ENCODE measurements at places on chromosomes 5 and 9. TPM values are rescaled to one million over a fixed set of nuclear protein-coding genes. Genes with fewer than 3 reads are reported as not detected.

Gene ANKDD1B
- not detected for total RNA-seq

Gene WASHC1
- total RNA-seq: 20.8 TPM

Gene GARNL3
- total RNA-seq: 3.9 TPM

Gene SERINC5
- total RNA-seq: 48.0 TPM

Gene DNAJB5
- 11.5 TPM for total RNA-seq

Gene GFI1B
- total RNA-seq: not detected

Gene CKMT2
- not detected for total RNA-seq

- no peak for DNase-seq
- H3K36me3 ChIP-seq: no peaks in the 10 kb centered on the region
- H3K27ac ChIP-seq: no peak overlapping the region
- no peak overlapping the region for H3K4me3 ChIP-seq
These were observed 362.7 kb upstream of the SLC30A5 start for GRCh38 chr5:68730979-68731654.

DNA sequence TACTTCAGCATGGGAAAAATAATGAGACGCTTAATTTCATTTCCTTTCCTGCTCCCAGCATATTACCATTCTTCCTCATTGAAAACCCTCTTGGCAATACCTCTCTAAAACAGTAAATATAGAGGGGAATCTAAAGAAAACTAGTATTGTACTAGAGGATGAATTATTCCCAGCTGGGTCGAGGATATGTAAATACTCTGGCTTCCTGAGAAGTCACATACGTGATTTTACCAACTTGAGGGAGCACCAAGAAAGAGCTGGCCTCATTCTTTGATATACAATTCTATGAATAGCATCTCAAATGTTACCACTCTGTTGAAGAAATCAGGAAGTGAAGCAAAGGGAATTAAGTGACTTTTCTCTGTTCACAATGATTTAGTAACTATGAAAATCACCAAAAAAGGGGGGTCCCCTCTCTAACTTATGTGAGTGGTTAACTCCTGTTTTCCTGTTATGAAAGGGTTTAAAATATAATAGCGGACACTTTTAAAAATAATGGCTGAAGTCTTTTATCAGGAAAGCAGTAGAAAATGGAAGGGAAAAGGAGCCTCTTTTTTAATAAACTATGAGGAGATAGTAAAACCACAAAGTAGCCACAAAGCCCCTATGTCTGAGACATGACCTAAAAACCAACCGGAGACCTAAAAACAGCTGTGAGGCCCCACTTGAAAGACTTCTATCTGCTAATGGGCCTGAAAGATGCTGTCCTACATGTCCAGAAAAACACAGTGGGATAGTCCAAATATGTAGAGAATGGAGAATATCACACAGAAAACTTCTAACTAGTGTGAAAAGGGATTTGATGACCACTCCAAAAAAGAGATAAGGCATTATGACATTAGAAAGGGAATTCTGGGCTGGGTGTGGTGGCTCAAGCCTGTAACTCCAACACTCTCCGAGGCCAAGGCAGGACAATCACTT lies 42.6 kb downstream of the LPAR1 start:
- no peaks in the 10 kb centered on the region for H3K4me1 ChIP-seq
- no peak overlapping the region for H3K27ac ChIP-seq
- no peaks in the 10 kb centered on the region for H3K27me3 ChIP-seq
- no peak overlapping the region for H3K4me3 ChIP-seq
- DNase-seq: no peak

GRCh38 chr5:34656700-34657273 lies 659 bp downstream of the RAI14 start:
- no peak overlapping the region for H3K27ac ChIP-seq
- no peaks in the 10 kb centered on the region for H3K36me3 ChIP-seq
- peaks cover 16% of the 10 kb centered on the region for H3K4me1 ChIP-seq
- peaks cover 29% of the 10 kb centered on the region for H3K27me3 ChIP-seq

- H3K4me3 ChIP-seq: no peak overlapping the region
- no peak overlapping the region for H3K27ac ChIP-seq
- no peaks in the 10 kb centered on the region for H3K4me1 ChIP-seq
These were observed 336.0 kb downstream of the PDE4D start for GRCh38 chr5:59557572-59557971.

DNA sequence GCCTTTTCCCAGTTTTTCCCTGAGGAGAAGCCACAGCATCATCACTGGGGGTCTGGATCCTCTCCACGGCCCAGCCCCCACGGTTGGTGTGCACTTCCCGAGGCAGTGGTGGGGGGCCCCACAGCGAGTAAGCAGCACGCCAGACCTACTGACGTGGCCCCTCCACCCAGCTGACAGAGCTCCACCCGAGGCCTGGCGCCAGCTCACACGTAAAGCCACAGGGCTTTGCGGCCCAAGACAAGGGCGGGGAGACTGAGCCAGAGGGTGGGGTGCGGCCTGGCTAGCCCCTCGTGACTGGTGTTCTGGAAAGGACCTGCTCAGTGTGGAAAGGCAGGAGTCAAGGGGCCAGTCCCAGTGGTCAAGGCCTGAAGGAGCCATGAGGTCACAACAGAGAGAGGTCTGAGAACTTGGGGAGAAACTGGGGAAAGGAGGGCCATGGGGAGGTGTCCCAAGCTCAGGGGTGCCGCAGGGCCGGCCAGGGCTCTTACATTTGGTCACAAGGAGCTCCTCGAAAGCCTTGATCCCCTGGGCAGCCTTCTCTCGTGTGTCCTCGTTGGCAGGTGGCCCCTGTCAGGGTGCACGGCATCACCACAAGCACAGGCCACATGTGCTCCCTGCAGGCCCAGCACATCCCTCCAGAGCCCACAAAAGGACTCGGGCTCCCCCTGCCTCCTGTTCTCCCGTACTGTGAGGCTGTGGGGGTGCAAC lies 5.5 kb downstream of the SNAPC4 start:
- no peak for DNase-seq
- no peak overlapping the region for H3K27ac ChIP-seq
- H3K4me3 ChIP-seq: no peak overlapping the region
- H3K36me3 ChIP-seq: peaks cover 37% of the 10 kb centered on the region
- peaks cover 17% of the 10 kb centered on the region for H3K4me1 ChIP-seq

- no peak overlapping the region for H3K4me3 ChIP-seq
- peaks cover 2% of the 10 kb centered on the region for H3K36me3 ChIP-seq
- H3K27ac ChIP-seq: no peak overlapping the region
- DNase-seq: no peak
- no peaks in the 10 kb centered on the region for H3K27me3 ChIP-seq
- peaks cover 31% of the 10 kb centered on the region for H3K4me1 ChIP-seq
These were observed 84.9 kb upstream of the PTGER4 start for GRCh38 chr5:40594811-40595210.

GRCh38 chr5:62732677-62733121 lies 154.1 kb downstream of the LRRC70 start:
- peaks cover 8% of the 10 kb centered on the region for H3K27me3 ChIP-seq
- no peaks in the 10 kb centered on the region for H3K36me3 ChIP-seq
- no peak for DNase-seq

DNA sequence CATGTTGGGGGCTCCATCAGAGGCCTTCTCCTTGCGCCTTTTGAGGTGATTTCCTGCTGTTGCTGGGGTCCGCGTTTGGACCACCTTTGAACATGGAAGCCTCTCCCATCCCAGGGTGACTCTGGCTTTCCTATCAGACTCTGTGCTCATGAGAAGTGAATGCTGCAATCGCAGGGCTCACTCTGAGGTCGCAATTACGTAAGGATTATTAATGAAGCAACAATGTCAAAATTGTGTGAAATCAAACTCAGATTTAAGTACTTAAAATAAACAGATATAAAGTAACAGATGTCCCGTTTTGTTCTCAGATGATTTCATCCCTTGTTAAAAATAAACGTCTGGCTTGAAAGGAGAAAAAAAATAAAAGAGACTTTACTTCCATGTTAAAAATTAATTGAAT lies 634.2 kb downstream of the BNC2 start:
- no peak overlapping the region for H3K4me3 ChIP-seq
- H3K27me3 ChIP-seq: no peaks in the 10 kb centered on the region
- no peak for DNase-seq
- H3K4me1 ChIP-seq: no peaks in the 10 kb centered on the region
- no peaks in the 10 kb centered on the region for H3K36me3 ChIP-seq
- no peak overlapping the region for H3K27ac ChIP-seq

DNA sequence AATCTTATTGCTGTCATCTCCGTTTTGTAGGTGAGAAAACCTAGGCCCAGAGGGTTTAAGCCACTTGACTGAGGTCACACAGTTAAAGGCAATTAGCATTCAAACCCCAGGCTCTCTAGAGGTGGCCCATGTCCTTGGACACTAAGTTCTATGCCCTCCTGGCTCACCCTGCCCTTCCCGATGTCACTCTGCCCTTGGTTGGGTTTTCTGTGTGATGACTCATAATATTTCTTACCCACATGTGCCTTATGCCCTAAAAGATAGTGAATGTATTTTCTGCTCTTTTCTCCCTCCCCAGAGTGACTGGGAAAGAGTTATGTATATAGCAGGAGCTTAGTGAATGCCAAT lies 174.5 kb upstream of the PITX1 start:
- no peak overlapping the region for H3K27ac ChIP-seq
- H3K27me3 ChIP-seq: peaks cover 8% of the 10 kb centered on the region

GRCh38 chr5:160269017-160269416 lies 39.7 kb downstream of the FABP6 start:
- H3K36me3 ChIP-seq: no peaks in the 10 kb centered on the region
- DNase-seq: no peak
- no peak overlapping the region for H3K27ac ChIP-seq
- H3K4me1 ChIP-seq: peaks cover 3% of the 10 kb centered on the region

- no peak overlapping the region for H3K4me3 ChIP-seq
- H3K27me3 ChIP-seq: no peaks in the 10 kb centered on the region
- no peak overlapping the region for H3K27ac ChIP-seq
- DNase-seq: no peak
- peaks cover 11% of the 10 kb centered on the region for H3K4me1 ChIP-seq
These were observed 20.0 kb downstream of the CCDC125 start for GRCh38 chr5:69312459-69313160.

GRCh38 chr5:170206216-170206615 lies 26.6 kb upstream of the C5orf58 start:
- H3K4me3 ChIP-seq: no peak overlapping the region
- no peaks in the 10 kb centered on the region for H3K4me1 ChIP-seq
- DNase-seq: no peak
- no peak overlapping the region for H3K27ac ChIP-seq
- H3K36me3 ChIP-seq: no peaks in the 10 kb centered on the region
- peaks cover 11% of the 10 kb centered on the region for H3K27me3 ChIP-seq

Data from activated CD4-positive, alpha-beta memory T cell treated with anti-CD3 and anti-CD28 coated beads for 36 hours (primary cell).